ENCODE measurements at places on chromosomes 3 and 15.
A peak's percentile ranks its signal among the peaks of the same experiment; 100 is the strongest.

GRCh38 chr3:15181511-15181910 is 24.5 kb upstream of the CAPN7 start:
- DNase-seq, result no peak

DNA sequence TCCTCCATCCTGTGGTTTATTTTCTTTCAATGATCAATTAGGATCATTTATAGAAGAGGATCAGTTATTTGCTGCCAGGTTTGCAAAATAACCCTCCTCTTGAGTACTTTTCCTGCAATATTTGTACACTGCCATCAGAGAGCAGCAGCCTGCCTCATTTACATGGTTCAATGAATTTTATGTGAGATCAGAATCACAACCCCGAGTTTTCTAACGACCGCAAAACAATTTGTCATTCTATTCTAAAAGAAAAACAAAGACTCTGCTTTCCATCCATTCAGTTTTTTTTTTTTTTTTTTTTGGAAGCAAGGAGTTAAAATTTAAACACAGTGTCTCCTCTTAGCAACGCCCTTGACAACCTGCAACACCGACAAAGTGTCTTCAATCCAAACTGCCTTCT is 146.9 kb downstream of the RAB11A start:
- no peak for DNase-seq

- DNase-seq, result no peak
These were observed 94.3 kb downstream of the OXNAD1 start for GRCh38 chr3:16359331-16359730.

GRCh38 chr3:42712688-42713372 is 10.2 kb upstream of the HHATL start:
- no peak for DNase-seq

DNA sequence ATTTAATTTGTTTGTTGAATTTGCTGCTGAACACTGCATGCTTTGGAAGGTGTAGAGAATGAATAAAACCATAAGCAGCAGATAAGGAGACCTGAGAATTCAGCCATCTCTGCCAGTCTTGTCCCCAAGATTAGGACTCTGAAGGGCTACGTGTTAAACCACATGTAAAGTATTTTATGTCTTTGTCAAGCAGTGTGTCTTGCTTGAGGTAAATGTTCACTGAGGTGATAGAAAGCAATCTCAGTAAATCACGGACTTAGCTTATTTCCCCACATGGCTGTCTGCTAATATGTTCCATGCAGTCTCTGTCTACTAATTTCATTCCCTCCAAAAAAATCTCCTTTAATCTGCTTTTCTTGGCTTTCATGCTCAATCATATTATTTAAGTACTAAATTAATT is 467.1 kb downstream of the RAP2B start:
- DNase-seq, result no peak

- DNase-seq, result no peak
These were observed 477.1 kb downstream of the EPHB1 start for GRCh38 chr3:135272026-135272669.

DNA sequence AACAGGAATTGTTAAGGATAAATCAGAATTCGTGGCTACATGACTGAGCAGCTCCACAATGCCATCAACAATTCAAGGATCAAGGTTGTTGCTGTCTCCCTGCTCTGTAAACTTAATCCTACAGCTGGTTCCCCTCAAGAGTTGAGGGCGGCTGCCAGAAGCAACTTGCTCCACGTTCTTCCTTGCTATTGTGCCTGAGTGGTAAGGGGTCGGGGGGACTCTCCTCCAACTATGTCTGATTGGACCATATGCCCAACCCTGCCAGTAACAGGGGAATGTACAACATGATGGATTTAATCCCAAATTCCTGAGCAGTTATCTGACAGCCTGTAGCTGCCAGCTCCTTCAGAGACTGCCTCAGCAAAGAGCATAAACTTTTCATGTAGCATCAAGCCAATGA is 37.9 kb upstream of the MECOM start:
- DNase-seq, result no peak

DNA sequence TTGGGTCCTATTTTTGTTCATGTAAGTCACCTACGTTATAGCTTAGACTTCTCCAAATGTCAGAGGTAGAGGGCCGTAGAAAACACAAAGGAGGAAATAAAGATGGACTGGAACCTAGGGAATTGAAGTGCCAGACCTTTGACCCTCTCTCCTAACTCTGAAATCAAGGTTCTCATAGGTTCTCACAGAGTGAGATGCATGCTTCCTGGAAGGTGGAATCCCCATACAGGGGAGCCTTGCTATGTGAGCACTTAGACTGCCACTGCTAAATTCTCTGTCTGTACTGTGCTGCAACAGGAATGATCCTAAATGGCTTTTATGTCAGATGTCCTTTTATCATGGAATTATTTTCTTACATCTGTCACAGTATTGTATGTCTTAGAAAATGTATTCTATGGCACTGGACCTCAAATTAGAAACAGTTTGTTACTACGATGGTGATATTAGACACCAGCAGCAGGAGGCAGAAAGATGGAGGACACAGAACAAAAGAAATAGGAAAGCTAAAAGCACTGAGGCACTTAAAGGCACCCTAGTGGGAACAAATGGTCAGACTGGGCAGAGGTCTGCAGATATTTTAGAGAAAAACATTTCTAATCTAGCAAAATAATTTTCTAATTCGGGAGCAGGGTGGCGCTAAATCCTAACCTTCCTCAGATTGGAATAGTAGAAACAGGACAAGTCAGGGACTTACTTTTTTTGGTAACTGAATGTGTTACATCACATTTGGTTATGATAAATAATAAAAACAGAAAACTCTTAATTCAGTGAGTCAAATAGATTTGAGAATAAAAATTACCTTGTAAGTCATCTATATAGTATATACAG is 60.2 kb upstream of the CDAN1 start:
- no peak for DNase-seq

- peak; percentile 69 for DNase-seq
These were observed 41.1 kb downstream of the VGLL3 start for GRCh38 chr3:86949850-86950249.

DNA sequence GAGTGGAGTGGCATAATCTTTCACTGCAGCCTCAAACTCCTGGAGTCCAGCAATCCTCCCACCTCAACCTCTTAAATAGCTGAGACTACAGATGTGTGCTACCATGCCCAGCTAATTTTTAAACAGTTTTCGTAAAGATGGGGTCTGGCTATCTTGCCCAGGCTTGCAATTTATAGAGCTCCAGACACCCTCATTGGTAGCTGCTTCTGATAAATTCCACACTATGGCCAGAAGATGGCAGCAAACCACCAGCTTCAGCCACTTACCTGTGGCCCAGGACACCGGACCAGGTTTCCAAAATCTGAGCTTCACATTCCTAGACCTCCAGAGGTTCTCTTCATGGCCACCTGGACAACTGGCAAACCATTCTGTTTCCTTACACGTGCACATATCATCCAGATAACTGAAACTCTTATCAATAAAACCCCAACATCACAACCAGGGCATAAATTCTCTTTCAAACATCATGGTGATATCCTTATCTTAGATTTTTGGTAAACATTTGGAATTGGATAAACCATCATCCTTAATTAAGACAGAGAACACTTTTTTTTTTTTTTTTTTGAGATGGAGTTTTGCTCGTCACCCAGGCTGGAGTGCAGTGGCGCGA is 28.9 kb downstream of the FBXW12 start:
- DNase-seq, result peak; percentile 13

- DNase-seq, result no peak
These were observed 82.9 kb downstream of the MYO9A start for GRCh38 chr15:72034859-72035650.

DNA sequence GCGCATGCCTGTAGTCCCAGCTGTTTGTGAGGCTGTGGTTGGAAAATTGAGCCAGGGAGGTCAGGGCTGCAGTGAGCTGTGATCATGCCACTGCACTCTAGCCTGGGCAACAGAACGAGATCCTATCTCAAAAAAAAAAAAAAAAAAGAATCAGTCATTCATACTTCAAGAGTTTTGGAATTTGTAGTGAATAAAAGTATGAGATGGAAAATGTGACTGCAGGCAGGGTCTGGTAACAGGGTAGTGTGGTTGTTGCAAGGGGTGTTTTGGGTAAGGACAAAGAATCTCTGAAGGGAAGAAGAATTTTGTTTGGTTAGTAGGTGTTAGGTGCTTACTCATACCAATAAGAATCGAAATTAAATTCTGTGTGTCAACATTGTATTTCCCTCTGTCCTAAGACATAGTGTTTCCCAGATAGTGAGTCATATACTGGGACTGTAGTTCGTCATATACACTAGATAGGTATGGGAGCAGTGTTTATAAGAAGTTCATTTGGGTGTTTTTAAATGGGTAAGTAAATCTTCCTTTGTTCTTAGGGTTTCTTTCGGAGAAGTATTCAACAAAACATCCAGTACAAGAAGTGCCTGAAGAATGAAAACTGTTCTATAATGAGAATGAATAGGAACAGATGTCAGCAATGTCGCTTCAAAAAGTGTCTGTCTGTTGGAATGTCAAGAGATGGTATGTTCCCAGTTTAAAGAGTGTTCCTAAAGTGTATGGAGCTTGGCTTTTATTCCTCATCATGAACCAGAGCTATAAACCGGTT is 14.2 kb downstream of the NR1D2 start:
- peak; percentile 61 for DNase-seq

DNA sequence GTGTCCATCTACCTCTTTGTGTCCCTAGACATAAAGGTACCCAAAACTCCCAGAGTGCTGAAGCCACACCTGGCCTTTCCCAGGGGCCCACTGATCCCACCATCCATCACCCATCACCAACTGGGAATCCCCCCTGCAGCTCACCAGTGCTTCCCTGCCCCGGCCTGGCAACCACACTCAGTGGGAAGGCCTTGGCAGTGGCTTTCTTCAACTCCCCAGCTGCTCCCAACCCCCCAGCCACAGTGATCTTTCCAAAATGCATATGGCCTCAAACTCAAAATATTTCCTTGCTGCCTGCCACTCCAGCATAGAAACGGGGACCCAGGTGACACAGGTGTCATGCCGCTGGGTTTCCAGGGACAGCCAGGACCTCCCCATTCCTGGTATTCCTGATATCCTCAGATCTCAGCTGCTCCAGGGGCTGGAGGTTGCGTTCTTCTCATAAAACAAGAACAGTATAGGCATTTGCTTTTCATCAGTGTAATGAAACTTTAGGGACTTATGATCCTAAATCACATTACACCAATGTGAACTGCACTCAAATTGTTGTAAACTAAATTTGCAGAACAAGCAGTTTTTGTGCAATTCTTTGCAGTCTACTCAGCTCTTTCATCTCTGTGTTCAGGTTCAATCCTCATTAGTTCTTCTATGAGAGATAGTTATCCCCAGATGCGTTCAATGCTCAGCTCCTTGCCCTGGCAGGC is 1.3 kb downstream of the OCA2 start:
- no peak for DNase-seq

DNA sequence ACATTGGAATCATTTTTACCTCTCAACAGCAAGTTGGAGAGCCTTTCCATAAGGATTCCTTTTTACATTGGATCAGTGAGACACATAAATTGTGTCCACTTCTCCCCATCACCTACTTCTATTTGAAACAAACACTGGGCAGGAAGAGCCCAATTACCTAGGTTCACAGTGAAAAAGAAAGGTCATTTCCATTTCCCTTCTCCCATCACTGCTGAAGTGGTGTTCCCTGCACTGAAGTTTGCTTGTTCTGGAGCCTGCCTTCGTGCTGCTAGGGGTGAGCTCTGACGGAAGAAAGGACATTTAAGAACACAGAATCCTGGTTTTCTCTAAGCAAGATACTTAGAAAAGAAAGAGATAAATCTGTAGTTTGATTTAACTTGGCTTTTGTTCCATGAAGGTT is 123.8 kb upstream of the ZBTB20 start:
- DNase-seq, result no peak

DNA sequence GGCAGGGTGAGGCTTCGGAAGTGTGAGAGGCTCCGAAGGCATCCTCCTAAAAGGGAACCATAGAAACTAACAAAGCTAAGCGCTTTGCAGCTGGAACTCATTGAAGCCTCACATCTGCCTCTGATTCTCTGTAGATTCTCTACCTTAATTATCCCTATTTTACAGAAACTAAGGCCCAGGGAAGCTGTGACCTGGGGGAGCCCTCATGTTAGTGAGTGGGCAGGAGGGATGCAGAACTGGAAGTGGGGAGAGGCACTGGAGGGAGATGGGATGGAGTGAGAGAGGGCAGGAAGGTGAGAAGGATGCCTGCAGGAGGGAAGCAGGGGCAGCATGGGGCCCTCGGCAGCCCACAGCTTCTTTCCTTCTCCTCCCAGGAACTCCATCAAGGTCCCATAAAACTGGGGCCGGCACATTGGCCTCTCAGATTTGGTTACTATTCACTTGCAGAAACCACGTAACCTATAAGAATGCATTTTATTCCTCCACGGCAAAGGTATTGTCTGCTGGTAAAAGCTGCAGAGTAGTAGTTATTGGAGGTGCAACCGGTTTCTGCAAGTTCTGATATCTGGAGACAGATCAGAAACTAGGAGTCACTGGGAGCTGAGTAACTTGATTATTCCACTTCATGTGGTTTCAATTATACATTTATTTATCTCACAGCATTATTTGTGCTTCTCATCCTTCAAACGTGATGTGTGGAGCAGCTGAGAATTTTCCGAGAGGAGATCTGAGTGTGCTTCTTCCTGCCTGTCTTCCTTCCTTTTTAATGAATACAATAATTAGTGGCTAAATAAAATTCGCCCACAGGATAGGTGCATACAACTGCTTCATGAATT is 24.0 kb upstream of the CHCHD6 start:
- no peak for DNase-seq

DNA sequence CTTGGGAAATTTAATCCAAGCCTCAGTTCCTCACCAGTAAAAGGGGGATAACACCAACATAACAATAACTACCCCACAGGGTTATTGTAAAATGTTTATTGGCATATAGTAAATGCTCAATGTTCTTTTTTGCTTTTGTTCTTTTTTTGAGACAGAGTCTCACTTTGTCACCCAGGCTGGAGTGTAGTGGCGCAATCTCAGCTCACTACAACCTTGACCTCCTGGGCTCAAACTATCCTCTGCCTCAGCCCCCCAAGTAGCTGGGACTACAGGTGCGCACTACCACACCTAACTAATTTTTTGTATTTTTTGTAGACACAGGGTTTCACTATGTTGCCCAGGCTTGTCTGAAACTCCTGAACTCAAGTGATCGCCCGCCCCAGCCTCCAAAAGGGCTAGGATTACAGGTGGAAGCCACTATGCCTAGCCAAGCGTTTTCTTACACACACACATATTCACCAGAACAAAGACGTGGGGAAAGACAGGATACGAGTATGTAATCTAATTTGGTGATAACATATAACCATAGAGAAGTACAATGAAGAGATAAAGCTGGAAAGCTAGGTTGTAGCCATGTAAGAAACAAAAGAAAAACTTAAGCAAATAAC is 11.7 kb downstream of the STAG1 start:
- DNase-seq, result no peak
